DMS 273 treated with DMSO at 0.1 percent for 48 hours (cell line): ENCODE measurements at places on chromosomes 5 and 9.

- DNase-seq, result no peak
Measured at GRCh38 chr9:77020413-77021290, 1.2 kb downstream of the FOXB2 start.

DNA sequence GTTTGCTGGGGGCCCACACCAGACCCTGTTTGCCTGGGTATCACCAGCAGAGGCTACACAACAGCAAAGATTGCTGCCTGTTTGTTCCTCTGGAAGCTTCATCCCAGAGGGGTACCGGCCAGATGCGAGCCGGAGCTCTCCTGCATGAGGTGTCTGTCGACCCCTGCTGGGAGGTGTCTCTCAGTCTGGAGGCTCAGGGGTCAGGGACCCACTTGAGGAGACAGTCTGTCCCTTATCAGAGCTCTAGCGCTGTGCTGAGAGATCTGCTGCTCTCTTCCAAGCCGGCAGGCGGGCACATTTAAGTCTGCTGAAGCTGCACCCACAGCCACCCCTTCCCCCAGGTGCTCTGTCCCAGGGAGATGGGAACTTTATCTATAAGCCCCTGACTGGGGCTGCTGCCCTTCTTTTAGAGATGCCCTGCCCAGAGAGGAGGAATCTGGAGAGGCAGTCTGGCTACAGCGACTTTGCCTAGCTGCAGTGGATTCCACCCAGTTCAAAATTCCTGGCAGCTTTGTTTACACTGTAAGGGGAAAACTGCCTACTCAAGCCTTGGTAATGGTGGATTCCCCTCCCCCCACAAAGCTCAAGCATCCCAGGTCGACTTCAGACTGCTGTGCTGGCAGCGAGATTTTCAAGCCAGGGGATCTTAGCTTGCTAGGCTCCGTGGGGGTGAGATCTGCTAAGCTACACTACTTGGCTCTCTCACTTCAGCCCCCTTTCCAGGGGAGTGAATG is 206.0 kb upstream of the TLX3 start:
- DNase-seq, result no peak

DNA sequence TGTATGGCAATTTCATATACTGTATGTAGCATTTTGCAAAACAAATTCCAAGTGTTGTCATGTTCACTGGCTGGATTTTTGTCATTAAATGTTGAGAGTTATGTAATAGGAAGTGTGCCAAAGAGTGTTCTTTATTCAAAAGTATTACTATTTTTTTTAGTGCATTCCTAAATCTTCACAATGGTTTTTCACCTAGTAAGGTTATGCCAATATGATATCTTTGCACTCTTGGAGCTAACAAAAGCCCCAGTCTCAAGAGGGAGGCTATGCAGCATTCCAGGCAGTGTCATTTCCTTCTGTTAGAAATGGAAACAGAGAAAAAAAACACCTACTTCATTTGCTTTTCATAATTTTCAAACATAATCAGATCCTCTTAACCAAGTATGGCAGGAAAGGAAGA is 5.1 kb upstream of the SSBP2 start:
- no peak for DNase-seq

GRCh38 chr9:115109486-115109885 is 8.5 kb downstream of the TNC start:
- DNase-seq, result no peak

DNA sequence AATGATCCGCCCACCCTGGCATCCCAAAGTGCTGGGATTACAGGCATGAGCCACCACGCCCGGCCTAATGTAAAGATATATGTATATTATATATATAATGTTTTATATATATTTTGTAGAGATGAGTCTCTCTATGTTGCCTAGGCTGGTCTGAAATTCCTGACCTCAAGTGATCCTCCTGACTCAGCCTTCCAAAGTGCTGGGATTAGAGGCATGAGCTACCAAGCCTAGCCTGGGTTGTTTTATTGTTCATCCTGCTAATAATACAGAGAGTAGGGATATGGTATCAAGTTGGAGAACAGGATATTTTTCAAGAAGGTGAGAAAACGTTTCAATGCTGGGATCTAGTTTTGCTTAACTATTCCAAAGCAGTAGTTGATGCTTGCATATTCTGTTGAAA is 2.9 kb downstream of the SEC24A start:
- no peak for DNase-seq

GRCh38 chr5:135750506-135750905 is 84.0 kb upstream of the SLC25A48 start:
- no peak for DNase-seq

DNA sequence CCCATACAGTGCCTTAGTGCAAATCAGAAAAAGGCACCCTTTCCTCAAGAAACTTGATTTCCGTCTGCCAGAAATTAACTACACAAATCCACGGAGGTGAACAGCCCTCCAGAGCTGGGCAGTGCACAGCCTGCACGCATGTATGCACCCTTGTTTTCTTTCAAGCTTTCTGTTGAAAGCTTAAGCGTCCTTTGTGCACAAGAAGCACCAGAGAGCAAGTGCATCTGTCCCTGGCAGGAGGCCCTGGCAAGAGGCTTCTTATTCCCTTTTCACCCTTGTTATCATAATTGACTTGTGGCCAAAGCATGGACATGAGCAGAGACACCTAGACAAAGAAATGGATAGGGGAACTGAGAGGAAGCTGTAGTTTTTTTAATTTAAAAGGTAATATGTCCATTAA is 47.4 kb upstream of the ATG10 start:
- peak; percentile 47 for DNase-seq

GRCh38 chr5:92003806-92004205 is 620.7 kb upstream of the ARRDC3 start:
- no peak for DNase-seq

GRCh38 chr5:145591578-145591977 is 243.6 kb downstream of the PRELID2 start:
- DNase-seq, result no peak
